Suppressor macrophage treated with lipopolysaccharide for 4 hours (primary cell): ENCODE measurements at places on chromosomes 6 and 20.

DNA sequence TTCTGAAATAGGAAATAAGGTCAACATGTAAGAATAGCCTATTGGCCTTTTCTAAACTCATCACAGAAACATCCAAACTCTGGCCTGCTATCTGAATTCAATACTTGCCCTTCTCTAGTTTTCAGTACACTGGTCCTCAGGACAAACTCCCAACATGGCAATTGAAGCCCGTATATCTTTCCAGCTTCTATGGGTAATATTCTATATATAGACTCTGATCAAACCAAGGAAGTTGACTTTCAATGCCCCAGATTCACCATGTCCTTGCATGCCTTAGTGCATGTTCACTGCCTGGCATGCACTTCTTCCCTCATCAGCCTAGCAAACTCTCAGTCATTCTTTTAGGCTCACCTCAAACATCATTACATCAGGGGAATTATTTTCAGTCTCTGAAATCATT lies 73.2 kb downstream of the RSPO3 start:
- DNase-seq = no peak

DNA sequence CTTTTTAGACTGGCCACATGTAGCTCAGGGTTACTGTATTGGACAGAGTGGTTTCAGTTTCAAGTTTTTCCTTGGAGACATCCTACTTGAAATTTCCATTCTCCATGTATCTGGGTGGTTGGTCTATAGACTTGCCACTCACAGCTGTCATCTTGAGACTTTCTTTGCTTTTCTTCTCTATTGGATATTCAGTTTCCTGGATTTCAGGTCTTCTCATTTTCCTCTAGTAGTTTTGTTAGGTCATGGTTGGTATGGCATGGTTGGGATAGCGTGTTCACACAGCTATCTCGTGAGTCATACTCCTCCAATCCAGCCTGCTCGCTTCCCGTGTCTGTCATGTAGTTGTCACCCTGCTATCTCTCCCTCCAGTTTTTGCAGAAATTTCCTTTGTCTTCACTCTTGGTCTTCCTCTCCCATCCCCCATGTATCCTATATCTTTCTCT lies 48.3 kb downstream of the PTPN1 start:
- DNase-seq = peak; percentile 52

- DNase-seq = no peak
Measured at GRCh38 chr6:40348591-40348990, 238.6 kb downstream of the LRFN2 start.

DNA sequence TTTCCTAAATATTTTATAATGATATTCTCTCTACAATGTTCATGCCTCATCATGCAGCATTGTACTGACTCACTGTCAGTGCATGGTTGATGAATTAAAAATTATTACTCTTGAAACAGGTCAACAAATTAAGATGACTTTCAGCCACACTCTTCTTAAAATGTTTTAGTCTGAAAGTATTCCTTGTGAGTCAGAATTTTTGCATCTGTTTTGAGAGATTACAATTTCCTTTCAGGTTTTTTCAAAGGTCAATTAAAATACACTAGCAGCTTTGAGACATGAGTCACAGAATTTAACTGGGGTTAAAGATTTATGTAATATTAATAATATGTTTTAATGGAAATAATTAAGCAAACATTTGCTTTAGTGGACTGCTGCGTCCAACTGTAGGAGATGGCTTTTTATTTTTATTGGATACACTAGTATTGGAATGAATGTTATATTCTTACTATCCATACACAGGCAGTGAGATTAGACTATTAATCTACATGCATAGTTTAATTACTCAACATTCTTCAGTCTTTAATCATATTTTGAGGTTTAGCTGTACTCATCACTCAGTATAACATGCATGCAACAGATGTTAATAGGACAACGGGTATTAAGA lies 9.7 kb downstream of the COL12A1 start:
- DNase-seq = no peak

DNA sequence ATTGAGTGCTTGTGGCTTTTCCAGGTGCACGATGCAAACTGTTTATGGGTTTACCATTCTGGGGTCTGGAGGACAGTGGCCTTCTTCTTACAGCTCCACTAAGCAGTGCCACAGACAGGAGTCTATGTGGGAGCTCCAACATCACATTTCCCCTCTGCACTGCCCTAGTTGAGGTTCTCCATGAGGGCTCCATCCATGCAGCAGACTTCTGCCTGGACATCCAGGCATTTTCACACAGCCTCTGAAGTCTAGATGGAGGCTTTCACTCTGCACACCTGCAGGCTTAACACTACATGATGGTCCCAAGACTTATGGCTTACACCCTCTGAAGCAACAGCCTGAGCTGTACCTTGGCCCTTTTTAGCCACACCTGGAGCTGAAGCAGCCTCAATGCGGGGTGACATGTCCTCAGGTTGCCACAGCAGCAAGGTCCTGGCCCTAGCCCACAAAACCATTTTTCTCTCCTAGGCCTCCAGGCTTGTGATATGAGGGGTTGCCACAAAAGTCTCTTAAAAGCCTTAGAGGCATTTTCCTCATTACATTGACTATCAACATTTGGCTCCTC lies 552.2 kb downstream of the TFAP2A start:
- DNase-seq = no peak

DNA sequence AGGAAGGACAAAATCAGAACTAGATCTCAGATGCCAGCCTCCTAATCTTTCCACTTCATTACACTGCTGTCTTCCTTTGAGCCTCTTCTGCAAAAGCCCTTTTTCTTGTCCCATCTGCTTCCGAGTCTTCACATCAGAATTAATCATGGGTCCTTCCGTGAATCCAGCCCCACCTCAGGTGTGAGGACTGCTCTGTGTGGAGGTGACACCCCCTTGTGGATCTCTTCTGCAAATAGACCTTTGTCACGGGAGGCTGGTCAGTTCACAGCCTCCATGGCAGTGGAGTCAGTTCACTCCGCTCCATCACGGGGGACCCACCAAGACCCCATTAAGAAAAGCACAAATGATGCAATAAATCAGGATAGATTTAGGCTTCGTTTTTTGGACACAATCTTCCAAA lies 171.1 kb downstream of the ADAT2 start:
- peak; percentile 8 for DNase-seq

DNA sequence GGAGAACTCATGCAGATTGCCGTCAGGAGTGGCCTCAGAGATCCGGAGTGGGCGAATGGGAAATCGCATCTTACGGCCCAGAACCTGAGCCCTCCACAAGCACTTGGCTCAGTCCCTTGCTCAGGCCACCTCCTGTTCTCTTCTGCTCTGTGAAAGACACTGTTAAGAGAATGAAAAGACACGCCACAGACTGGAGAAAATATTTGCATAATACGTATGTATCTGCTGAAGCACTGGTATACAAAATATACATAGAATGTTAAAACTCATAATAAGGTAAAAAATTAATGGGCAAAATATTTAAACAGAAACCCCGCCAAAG lies 838 bp upstream of the POM121L2 start:
- DNase-seq = no peak
